ENCODE measurements at places on chromosomes 2 and 18.
A peak's percentile ranks its signal among the peaks of the same experiment; 100 is the strongest.

GRCh38 chr2:189581354-189582139 lies 961 bp upstream of the SLC40A1 start:
- no peak for DNase-seq

DNA sequence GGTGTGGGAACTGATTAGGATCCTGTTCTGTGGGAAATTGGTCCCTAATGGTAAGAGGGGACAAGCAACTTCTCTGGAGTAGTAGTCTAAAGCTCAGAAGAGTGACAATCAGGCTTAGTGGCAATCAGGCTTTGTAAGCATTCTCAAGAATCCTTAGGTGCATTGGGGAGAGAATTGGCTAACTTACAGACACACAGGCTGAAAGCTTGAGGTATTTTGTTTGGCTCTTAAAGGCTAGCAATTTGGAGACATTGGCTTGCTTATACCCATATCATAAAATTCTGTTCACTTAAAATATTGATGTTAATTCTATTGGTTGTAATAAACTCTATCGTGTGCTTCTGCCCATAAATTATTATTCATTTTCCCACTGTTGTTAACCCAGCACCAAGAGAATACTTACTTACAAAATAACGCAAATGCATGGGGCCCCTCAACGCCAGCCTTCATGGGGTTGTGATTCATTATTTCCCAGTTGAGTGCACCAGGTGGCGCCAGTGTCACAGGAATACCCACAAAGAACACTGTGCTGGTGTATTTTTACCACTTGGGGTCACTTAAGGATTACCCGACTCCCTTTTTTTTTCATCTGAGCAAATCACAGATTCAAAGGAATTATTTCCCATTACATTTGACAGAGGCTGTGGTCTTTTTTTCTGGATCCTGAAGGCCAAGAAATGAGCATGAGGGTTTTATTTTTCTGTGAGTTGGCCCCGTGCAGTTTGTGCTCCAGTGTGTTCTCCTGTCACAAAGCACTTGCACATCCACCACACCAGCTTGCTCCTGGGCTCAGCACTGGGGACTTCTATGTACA lies 45.5 kb downstream of the DDX1 start:
- peak; percentile 59 for DNase-seq

GRCh38 chr2:143551971-143552650 lies 422.9 kb downstream of the ARHGAP15 start:
- no peak for DNase-seq

- no peak for DNase-seq
Observed at GRCh38 chr2:212495046-212495445, 43.6 kb downstream of the ERBB4 start.

DNA sequence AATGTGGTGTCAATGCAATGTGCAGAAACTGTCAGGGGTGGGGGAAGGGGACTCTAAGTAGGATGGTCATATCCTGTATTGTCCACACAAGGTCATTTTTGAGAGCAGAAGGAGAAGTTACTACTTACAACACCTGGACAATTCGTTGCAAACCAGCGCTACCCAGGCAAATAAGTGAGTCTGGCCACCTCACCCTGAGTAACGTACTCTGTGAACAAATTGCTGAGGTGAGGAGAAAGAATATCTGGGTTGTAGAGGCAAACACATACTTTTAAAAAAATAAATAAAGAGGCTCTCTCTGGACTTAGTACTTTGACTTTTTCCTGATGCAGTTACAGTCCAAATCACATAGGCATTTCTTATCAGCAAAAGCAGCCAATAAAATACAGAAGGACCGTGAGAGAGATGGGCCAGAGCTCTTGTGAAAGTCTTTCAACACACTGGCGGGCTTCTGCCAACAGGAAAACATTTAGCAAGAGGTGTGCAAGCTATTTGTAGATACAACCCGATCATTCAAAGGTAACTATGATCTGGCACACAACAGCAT lies 268.2 kb upstream of the ID2 start:
- no peak for DNase-seq

GRCh38 chr2:134389381-134389780 lies 135.5 kb downstream of the MGAT5 start:
- DNase-seq, result peak; percentile 99

GRCh38 chr2:149315461-149315860 lies 14.9 kb upstream of the LYPD6 start:
- DNase-seq, result no peak

DNA sequence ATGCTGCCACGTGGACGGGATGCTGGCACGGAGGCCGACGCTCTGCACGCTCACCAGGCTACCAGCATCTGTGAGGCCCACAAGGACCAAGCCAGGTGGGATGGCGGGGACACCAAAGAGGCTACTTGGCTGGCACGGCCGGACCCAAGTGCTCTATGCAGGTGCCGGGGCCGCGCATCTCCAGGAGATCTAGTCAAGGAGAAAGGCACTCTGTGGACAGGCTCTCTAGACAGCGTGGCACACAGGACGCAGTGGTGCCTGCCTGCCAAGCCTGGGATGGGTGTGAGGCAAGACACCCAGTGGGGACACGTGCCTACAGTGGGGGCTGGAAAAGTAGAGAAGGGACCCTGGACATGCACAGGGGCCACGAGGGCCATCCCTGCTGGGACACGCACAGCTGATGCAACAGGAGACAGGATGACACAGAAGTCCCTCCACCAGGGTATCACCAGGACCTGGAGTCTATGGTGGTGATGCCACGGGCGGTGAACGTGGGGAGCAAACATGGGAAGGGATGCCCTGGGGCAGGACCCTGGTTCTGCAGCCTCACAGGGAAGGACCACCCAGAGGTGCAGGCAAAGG lies 28.5 kb downstream of the ZNF516 start:
- DNase-seq, result no peak

DNA sequence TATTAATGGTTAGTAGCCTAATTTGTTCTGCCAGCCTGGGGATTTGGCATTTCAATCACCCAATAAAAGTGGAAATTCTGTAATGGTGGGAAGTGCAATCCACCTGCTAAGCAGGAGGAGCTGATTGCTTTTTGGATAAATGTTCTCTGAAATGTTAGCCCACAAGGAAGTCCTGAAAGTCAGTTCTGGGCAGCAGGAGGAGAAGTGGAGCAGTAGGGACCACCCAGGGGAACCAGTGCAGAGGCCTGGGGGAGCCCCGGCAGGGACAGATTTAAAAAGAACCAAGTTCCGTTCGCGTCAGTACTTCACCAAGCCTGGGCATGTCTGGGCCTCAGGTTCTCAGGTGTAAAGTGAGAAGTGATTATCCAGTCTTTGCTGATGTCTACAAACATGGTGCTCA lies 248.5 kb upstream of the RAB6C start:
- peak; percentile 20 for DNase-seq

- DNase-seq, result no peak
Observed at GRCh38 chr2:241149675-241149924, 328 bp upstream of the PASK start.

DNA sequence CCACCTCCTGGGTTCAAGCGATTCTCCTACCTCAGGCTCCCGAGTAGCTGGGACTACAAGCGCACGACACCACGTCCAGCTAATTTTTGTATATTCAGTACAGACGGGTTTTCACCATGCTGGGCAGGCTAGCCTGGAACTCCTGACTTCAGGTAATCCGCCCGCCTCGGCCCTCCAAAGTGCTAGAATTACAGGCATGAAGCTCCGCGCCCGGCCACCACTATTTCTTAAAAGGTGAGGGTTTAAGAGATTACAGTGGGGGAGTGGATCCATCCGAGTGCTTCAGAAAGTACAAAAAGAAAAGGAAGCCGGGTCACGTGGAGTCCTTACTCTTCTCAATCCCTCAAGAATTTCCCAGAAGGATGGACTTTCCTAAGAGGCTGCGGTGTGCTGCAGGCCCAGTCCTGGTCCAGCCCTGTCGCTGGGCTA lies 146.9 kb downstream of the ANKRD44 start:
- DNase-seq, result no peak

- no peak for DNase-seq
Observed at GRCh38 chr2:100603414-100603813, 40.6 kb downstream of the PDCL3 start.

DNA sequence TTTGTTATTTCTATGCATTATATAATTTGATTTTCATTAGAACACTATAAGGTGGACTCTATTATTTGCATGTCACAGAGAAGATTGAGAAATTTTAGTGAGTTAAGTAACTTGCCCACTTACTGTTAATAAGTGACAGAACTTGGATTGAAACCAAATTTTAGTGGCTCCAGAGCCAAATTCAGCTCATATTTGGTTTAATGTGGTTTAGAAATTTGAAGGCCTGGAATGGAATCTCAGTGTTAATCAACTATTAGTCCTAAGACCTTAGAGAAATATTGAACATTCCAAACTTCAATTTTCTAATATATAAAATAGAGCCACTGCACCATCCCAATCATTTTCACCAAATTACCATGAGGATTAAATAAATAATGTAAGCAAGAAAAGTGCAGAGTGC lies 281.6 kb downstream of the ZNF385B start:
- DNase-seq, result no peak

DNA sequence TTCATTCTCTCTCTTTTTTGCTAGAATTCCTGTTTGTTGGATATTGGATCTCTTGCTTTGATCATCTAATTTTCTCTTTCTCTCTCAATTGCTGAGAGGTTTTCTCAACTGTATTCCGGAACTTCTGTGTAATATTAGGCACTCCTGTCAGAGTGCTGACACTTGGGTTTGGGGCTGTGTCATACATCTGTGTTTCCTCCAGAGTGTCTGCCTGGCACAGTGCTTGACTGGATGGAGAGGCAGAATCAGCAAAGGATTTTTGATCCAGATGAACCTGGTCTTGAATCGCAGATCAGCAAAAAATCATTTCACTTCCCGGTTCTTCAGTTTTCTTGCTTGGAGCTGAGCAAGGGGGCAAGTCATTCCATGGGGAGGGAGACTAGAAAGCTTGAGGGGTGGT lies 87.7 kb upstream of the CXCR4 start:
- no peak for DNase-seq

- DNase-seq, result no peak
Observed at GRCh38 chr18:57869221-57869620, 66.1 kb upstream of the ATP8B1 start.

- DNase-seq, result no peak
Observed at GRCh38 chr2:133054297-133054696, 384.3 kb upstream of the LYPD1 start.

DNA sequence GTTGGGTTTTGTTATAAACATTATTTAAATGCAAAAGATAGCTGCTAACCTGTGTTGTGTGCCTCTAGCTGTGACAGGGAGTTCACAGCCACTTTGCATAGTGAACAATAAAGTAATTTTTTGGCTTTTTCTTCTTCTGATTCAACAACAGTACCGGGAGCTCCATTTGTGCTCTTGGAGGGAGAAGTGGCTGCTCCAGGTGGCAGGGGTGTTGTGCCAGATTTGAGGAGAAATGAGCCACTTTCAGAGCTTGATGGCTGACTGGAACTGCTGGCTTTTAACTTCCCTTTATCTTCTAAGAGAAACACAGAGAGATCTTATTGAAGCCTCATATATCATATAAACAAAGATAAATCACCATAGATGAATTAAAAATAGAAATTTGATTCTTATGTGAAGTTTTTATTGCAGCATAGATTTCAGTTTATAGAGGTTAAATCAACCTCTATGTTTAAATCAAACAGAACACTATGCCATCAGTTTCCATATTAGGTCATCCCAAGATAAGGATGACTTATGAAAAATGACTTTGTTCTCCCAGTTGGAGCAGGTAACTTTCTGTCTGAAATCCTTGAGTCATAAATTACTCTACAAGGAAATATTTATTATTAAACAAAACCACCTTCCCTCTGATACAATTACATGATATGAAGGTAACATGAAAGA lies 182.0 kb upstream of the SESTD1 start:
- no peak for DNase-seq

DNA sequence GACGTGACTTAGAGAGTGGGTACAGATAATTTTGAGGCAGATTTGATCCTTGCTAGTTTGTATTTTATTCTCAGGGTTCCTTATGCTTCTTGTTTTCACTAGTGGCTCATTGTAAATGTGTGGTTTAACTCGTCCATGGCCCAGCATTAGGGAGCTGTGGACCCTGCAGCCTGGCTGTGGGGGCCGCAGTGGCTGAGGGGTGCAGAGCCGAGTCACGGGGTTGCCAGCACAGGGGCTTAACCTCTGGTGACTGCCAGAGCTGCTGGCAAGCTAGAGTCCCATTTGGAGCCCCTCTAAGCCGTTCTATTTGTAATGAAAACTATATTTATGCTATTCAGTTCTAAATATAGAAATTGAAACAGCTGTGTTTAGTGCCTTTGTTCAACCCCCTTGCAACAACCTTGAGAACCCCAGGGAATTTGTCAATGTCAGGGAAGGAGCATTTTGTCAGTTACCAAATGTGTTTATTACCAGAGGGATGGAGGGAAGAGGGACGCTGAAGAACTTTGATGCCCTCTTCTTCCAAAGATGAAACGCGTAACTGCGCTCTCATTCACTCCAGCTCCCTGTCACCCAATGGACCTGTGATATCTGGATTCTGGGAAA lies 269.9 kb downstream of the MYT1L start:
- peak; percentile 81 for DNase-seq

DNA sequence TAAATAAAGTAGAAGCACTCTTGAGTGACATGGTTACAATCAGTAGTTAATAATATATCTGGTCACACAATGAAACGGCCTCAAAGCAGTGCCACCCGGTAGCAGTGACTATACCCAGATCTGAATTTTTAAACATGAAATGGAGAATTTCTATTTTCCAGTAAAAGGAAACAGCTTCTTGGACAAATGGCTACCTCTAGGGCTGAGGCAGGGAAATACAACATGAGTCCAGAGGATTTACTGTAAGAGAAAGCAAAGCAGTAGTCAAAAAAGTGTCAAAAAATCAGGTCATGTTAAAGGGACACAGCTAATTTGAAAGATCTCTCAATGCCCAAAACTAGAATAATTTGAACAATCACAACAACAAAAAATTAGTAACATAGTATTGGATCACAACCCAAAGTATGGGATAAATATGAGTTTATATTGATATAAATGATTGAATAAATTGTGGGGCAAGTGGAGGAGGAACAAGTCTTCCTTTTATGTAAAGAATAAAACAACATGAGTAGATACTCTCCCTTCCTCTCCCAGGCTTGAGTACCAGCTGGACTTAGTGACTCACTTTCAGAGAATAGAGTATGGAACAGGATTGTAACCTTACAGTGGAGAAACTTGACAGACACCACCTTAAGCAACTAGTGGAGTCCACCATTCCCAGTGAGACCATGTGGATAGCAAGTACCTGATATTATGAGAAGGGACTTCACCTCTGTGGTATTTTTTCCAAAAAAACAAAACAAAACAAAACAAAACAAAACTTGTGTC lies 180.8 kb downstream of the MBD2 start:
- no peak for DNase-seq

DNA sequence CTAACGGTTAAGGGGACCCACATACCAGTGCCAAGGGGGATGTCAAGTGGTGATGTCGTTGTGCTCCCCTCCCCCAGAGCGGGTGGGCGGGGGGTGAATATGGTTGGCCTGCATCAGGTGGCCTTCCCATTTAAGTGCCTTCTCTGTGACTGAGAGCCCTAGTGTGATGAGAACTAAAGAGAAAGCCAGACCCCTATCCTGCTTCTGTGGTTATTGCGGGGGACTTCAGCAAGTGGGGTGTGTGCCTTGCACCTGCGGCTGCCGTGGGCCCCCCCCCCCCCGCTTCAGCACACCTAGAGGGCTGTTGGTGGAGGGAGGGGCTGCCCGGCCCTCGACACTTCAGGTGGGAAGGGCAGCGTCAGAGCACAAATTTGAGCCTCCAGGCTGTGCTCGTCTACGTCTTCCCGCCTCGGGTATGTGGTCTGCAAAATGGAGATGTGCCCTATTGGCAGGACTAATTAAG lies 6.1 kb downstream of the CTDSP1 start:
- DNase-seq, result no peak

All from NCI-H2171 treated with DMSO at 0.1 percent for 48 hours (cell line).